ENCODE measurements at places on chromosomes 6 and 20.

DNA sequence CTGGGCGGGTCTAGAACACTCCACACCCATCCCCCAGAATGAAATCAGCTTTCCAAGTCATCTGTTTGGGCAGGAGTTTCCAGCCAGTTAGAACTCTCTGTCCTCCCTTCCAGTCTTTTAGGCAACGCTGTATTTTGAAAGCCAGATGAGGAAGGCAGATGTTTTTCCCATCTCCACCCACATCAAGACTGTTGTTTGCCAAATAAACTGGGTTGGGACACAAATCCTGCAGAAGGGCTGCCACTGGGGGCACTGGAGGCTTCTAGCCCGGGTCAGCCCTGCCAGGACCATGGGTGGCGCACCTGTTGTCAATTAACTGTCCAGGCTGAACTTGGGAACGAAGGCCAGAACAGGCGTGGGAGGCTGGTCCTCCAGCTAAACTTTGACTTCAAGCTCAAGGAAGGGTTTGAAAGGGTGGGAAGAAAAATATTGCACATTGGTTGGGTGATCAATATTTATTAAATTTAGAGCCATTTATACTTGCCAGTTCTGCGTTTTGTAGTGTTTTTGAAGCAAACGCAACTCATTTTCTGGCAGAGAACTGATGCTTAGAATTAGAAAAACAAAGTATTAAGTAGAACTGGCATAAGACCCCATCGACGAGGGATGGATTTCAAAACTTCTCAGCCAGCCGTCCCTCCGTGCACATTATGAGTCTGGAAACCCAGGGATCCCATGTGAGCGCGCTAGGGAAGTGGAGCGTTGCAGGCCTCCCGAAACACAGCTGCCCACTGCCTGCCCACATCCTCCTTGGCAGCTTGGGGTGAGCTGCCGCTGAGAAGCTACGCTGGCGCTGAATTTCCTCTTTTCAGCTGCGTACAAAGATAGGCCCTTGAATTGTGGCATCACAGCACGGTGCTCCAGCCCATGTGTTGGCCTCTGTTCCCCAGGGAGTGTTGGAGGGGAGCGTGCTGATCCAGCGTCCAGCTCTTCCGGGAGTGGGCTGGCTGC lies 297.4 kb downstream of the QKI start:
- no peak for DNase-seq

GRCh38 chr6:45586216-45587171 lies 208.8 kb upstream of the SUPT3H start:
- peak; percentile 54 for DNase-seq

- DNase-seq: peak; percentile 55
Measured at GRCh38 chr20:3238616-3239025, 369 bp downstream of the SLC4A11 start.

GRCh38 chr6:79073888-79074287 lies 4.2 kb downstream of the PHIP start:
- DNase-seq: no peak

GRCh38 chr6:129635396-129636130 lies 74.4 kb downstream of the ARHGAP18 start:
- DNase-seq: no peak

GRCh38 chr20:61923371-61924166 lies 142.1 kb downstream of the TAF4 start:
- no peak for DNase-seq

GRCh38 chr6:112027942-112028674 lies 25.8 kb upstream of the CCN6 start:
- no peak for DNase-seq

GRCh38 chr6:75604294-75604693 lies 2.6 kb downstream of the SENP6 start:
- no peak for DNase-seq

GRCh38 chr6:115287467-115287866 lies 773.2 kb downstream of the FRK start:
- no peak for DNase-seq

- peak; percentile 61 for DNase-seq
Measured at GRCh38 chr6:27873021-27873940, 38.9 kb downstream of the OR2B2 start.

DNA sequence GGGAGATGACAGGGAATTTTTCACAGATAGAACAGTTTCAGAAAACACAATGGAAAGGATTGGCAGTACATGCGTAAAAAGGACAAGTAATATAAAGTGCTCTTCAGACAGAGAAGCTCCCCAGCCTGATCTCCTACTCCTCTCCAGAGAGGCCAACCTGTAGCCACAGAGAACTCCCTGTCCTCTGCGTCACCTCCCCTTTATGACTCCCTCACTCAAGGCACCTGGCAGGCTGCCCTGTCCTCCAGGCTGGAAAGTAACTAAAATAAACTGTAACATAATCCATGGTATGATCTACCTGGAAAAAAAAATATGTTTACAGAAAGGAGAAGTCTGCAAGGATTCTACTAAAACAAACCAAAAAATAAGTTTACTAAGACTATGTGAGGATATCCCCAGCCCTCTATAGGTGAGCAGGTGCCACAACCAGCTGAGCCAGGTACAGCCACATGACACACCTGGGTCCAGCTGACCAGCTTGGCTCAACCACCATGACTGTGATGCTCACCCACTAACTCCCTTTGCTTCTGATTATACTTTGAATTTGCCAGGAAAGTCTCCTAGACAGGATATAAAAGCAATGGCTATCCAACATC lies 29.2 kb downstream of the MBOAT1 start:
- no peak for DNase-seq

DNA sequence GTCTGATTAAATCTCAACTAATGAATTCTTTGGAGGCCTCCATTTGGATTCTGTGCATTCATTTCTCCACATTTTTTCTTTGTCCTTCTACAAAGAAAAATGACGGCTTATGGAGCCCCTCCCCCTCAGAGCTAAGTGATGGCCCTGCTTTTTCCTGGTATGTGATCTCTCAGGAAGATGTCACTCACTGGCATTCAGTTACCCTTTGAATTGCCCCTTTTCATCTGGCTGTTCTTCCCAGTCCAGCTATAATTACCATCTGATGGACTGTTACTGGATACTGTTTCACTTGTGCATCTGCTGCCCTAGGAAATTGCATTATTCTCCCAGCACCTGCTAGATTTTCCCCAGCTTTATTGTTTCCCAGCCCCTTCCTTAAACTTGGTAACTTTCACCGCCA lies 151.9 kb downstream of the CFAP61 start:
- DNase-seq: no peak

DNA sequence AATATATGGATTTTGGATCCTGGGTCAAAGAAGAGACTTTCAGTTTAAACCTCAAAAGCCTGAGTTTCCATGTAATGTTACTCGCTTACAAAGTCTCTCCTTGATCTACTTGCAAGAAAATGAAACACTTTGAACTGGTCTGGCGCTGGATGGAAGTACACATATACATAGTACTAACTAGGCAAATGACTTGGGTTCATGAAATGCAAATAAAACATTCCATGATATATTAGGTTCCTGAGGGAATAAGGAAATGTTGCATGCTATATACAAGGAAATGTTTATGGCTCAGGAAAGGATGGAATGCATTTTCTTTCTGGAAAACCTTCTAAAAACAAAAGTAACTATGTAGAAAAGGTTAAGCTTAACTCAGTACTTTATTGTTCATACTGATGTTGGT lies 11.4 kb upstream of the TXLNB start:
- DNase-seq: no peak

- peak; percentile 56 for DNase-seq
Measured at GRCh38 chr6:148746363-148747144, at the start of gene UST. TSS of gene UST (plus strand) at chr6:148747030. CDS start at chr6:148747431, 401 bp downstream.

DNA sequence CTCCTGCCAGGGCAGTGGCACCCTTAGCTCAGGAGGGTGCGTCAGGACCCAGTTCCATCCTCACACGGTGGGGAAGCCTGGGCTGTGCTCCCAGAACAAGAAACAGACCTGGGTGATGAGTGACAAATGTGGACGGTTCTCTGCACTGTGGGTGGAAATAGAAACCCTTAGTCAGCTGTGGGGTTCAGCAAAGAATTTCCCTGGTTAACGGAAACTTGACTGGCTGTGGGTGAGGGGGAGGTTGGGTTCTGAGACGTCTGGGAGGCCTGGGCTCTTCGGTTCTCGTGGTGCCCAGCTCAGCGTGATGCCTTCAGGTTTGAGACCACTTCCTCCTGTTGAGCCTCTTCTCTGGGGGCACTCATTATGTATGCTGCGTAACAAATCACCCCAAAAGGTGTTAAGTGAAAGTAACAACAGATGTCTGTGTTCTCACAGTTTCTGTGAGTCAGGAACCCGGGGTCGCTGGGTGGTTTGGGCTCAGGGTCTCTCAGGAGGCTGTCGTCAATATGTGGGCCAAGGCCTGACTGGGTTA lies 53.1 kb upstream of the FAM83D start:
- DNase-seq: peak; percentile 79

- DNase-seq: no peak
Measured at GRCh38 chr6:108734271-108734922, 113.8 kb upstream of the ARMC2 start.

GRCh38 chr20:5171064-5171789 lies 44.4 kb downstream of the CDS2 start:
- DNase-seq: no peak

DNA sequence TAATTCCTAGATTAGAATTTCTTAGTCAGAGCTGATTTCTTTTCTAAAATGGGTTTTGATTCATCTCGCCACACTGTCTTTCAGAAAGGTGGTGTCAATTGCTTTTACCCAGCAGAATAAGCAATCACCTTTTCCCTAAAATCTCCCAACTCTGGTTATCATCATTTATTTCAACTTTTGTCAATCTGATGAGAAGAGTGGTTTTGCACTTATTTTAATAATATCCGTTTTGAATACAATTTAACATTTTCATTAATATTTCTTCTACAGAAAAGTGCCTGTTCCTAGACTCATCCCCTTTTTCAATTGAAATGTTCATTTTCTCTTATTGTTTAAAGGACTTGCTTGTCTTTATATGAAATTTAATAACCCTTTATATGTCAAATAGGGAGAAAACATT lies 8.2 kb upstream of the NCR2 start:
- no peak for DNase-seq

- no peak for DNase-seq
Measured at GRCh38 chr6:11665604-11666326, 112.8 kb downstream of the ADTRP start.

DNA sequence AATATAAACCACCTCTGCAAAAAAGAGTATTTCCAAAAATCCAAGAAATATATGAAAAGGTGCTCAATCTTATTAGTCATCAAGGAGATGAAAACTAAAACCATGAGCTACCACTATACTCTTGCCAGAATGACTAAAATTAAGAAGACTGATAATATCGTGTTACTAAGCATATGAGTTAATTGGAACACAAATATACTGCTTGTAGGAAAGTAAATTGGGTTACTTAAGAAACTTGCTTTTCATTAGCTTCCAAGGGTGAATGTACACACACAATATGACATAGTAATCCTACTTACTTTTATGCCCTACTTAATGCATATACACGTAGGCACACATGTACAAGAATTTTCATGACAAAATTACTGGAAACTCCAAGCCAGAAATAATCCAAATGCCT lies 3.4 kb downstream of the THEMIS start:
- DNase-seq: no peak

DNA sequence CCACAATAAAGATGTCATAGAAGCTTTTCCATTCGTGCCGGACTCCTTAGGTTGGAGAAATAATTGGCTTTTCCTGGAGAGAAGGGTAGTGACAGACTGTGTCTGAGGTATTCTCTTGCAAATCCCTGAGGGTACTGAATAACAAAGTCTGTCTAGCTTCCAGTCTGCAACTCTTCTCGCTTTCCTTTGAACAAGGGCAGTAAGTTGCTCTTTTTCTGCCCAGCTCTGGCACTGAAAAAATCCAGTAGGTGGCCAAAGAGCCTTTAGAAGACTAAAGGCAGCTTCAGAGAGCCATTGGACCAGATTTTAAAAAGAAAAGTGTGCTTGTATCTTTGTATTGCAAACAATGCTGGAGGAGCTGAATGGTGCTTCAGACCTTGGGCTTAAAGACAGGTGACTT lies 20.7 kb upstream of the RREB1 start:
- no peak for DNase-seq

DNA sequence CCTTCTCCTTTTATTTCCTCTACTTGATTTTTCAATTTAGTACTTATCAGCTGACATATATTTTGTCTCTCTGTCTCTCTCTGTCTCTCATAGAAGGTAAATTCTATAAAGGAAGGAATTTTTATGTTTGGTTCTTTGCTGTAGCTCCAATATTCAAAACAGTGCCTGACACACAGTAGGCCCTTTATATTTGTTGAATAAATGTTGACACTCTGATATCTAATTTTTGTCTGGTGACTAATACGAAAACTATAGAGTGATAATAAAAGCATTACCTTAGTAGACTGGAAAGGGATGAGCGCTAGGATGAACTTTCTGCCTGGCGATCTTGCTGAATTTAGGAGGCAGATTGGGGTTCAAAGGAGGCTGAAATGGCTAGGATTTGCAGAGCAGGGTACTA lies 42.8 kb downstream of the PTPN1 start:
- no peak for DNase-seq

GRCh38 chr20:4808872-4809271 lies 87.2 kb downstream of the PRND start:
- DNase-seq: no peak

GRCh38 chr6:33142501-33143070 lies 49.7 kb downstream of the COL11A2 start:
- no peak for DNase-seq

GRCh38 chr6:106626485-106626884 lies 2.8 kb downstream of the RTN4IP1 start:
- no peak for DNase-seq

DNA sequence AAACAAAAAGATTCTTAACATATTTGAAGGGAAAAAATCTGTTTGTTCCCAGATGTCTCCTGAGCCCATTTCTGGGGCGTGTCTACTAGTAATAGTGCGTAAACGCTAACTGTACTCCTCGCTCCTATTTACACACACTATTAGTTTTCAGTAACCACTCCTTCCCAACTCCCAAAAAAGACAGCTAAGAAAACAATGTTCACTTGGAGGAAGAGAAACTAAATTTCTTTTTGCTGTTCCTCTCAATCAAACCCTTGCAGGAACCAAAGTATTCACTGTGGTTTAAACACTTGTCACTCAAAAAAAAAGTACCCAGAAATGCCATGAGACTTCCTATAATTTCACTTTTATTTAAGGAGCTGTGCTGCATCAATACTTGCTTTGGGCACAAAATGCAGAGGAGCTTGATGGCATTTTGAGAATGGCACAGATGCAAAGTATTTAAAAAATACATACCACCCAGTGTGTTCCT lies 118.2 kb downstream of the BACH2 start:
- no peak for DNase-seq

- no peak for DNase-seq
Measured at GRCh38 chr6:3371222-3371949, 85.5 kb downstream of the SLC22A23 start.

- DNase-seq: no peak
Measured at GRCh38 chr6:107616775-107617174, 126.9 kb downstream of the SOBP start.

- no peak for DNase-seq
Measured at GRCh38 chr6:40933864-40934263, 105.2 kb downstream of the UNC5CL start.

- DNase-seq: no peak
Measured at GRCh38 chr6:158512809-158513208, 47.1 kb upstream of the TMEM181 start.

DNA sequence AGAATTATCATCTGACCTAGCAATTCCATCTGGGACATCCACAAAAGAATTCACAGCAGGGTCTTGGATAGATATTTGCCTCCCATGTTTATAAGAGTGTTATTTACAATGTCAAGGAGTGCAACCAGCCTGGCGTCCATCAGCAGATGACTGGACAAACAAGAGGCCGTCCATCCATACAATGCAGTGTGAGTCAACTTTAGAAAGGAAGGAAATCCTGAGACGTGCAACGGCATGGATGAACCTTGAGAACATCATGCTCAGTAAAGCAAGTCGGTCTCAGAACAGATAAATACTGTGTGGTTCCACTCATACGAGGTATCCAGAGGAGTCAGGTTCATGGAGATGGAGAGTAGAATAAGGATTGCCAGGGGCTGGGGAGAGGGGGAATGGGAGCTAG lies 46.4 kb downstream of the FOXF2 start:
- DNase-seq: no peak
